ENCODE measurements at places on chromosomes 5 and 9.

DNA sequence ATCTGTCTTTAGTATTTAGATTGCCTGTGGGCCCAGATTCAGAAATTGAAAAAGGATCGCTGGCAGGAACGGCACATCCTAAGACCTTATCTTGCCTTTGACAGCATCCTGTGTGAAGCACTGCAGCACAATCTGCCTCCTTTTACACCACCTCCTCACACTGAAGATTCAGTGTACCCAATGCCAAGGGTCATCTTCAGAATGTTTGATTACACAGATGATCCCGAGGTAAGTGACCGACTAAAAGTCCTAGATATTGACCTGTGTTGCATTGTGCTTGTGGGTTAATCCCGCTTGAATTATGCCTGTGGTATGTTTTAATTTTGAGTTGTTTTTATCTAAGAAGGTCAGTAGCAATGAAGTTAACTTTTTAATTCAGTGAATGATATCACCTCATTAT, 14.4 kb downstream of the NCBP1 start:
- no peak for DNase-seq

GRCh38 chr5:388266-389196, 54.4 kb upstream of the EXOC3 start:
- no peak for DNase-seq

DNA sequence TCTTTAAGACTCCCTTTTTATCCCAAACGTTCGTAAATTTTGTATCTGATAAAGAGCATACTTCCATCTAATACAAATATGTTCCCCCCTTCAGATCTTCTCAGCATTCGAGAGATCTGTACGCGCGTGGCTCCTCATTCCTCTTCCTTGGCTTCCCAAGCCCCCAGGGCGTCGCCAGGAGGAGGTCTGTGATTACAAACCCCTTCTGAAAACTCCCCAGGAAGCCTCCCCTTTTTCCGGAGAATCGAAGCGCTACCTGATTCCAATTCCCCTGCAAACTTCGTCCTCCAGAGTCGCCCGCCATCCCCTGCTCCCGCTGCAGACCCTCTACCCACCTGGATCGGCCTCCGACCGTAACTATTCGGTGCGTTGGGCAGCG, 19.9 kb downstream of the CDKN2A start:
- DNase-seq = no peak

DNA sequence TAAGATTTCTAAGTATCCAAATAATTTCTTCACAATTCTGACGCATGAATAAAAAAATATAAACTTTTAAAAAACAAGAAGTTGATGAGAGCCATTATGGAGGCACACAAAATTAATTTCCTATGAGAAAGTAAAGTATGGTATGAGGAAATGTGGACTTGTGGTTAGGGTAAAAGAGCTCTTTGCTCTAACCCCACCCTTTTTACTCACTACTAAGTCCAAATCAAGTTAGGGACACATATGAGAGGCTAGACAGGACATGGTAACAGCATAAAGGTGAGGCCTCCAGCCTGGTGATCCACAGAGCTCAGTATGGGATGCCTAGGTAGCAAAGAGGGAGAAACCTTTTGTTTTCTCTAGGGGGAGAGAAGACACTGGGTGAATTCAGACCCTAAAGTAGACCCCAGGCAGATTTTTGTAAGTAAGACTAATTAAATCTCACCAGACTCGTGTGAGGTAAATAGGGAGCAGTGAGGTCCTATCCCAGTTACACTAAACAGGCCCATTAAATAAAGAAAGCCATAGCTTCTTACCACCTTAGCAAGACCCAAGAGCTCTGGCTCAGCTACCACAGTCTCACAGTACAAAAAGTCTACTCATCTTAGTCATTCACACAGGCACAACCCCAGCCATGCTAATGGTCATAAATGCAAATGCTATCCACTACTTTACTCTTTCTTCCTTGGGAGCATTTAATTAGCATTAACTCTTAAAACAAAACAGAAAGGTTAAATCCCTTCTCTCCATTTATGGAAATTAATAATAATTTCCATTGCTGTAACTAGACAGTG, 42.6 kb downstream of the MLLT3 start:
- no peak for DNase-seq

DNA sequence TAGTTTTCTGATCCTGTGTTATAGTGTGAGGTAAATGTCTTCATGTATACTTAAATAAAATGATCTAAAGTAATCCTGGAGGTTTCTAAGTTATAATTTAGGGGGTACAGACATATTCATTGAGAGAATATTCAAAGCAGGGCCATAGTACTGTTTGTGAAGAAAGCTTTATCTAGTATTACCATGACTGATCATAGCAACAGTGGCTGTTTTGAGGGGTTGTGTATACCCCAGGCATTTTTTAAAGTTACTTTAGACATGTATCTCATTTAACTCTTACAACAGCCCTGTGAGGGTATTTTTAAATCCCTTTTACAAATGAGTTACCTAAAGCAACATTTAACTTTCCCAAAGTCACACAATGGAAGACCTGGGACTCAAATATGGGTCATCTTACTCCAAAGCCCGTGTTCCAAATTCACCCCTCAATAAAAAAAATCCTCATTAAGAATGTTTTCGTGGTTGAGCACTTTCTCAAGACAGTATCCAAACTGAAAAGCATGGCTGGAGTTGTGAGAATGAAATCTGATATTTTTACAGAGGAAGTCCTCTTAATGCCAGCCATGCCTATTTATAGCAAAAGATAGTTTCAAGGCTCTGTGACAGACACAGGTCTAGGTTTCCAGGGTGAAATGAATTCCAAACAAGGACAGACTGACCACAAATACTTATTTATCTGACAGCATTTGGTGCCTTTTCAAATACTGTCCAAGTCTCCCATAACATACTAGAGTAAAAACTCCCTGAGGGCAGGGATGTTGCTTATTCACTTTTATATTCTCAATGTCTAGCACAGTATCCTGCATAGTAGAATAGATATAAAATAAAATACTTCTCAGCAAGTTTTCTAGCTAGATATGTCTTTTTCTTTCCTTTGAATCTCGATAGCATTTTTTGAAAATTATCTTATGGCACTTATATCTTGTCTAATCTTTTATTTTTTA, 10.4 kb downstream of the STOM start:
- no peak for DNase-seq

GRCh38 chr5:180130291-180130869, 58.8 kb upstream of the RNF130 start:
- no peak for DNase-seq

DNA sequence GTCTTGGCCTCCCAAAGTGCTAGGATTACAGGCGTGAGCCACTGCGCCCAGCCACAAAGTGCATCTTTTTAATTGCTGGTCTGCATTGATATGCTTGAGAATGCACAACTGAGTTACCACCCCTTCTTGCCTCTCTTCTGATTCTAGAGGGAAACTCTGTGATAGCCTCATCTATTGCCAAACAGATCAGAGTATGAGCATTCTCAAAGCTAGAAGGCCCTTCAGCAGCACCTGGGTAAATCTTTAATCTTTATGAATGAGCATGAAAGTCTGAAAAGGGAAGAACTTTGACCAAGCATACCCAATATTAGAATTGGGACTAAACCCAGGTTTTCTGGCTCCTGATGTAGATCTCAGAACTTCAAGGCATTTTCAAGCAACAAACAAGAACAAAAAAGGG, 298.3 kb upstream of the TNC start:
- no peak for DNase-seq

GRCh38 chr9:18319918-18320445, 154.0 kb upstream of the ADAMTSL1 start:
- DNase-seq = no peak

GRCh38 chr5:149045089-149045460, 17.8 kb downstream of the SH3TC2 start:
- DNase-seq = no peak

DNA sequence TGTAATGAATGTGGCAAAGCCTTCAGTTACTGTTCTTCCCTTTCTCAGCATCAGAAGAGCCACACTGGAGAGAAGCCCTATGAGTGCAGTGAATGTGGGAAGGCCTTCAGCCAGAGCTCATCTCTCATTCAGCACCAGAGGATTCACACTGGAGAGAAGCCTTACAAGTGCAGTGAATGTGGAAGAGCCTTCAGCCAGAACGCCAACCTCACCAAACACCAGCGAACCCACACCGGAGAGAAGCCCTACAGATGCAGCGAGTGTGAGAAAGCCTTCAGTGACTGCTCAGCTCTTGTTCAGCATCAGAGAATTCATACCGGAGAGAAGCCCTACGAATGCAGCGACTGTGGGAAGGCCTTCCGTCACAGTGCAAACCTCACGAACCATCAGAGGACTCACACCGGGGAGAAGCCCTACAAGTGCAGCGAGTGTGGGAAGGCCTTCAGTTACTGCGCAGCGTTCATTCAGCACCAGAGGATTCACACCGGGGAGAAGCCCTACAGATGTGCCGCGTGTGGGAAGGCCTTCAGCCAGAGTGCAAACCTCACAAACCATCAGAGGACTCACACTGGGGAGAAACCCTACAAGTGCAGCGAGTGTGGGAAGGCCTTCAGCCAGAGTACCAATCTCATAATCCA, 6.8 kb downstream of the RPL12 start:
- no peak for DNase-seq

GRCh38 chr5:87535706-87536105, 123.0 kb upstream of the CCNH start:
- no peak for DNase-seq

- DNase-seq = no peak
These were observed 56.8 kb downstream of the PUM3 start for GRCh38 chr9:2787065-2787464.

GRCh38 chr5:101346447-101346846, 443.4 kb upstream of the ST8SIA4 start:
- no peak for DNase-seq

Measured in stimulated activated CD4-positive, alpha-beta T cell treated with anti-CD3 and anti-CD28 coated beads, TNF-alpha, amount 100 ng/mL, for 4 hours (primary cell).